ENCODE measurements at places on chromosomes 5 and 9. TPM values are rescaled to one million over a fixed set of nuclear protein-coding genes. Genes with fewer than 3 reads are reported as not detected.

The NAIP gene
- 0.91 TPM for total RNA-seq

DNA sequence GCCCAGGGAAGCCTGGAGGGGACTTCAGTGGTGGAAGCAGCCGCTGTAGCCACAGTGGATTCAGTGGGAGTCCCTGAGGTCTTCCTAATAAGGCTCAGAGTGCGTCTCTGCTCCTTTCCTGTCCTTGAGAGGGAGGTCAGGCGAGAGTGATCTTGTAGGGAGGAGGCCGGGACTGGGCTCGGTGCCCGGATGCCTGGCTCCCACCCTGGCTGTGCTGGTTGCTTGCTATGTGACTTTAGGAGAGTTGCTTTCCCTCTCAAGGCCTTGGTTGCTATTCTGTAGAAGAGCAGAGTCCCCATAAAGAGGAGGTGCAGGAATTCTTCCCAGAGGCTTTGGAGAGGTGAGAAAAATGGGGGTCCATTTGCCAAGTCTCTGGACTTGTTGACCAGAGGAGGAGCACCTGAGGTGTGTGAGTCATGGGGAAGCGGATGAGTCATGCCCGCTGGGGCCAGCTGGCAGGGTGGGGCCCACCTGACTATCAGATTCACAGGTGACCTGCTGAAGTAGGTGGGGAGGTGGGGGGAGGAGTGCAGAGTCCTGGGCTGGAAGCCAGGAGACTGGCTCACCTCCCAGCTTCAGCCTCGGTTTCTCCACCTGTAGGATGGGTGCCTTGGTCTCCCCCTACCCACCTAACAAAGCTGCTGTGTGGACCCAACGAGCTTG is 13.8 kb downstream of the GSN start:
- no peak overlapping the region for H3K4me3 ChIP-seq
- DNase-seq = peak; percentile 25
- peaks cover 23% of the 10 kb centered on the region for H3K4me1 ChIP-seq
- peak overlapping the region; percentile 51 for H3K27ac ChIP-seq
- H3K27me3 ChIP-seq = peaks cover 3% of the 10 kb centered on the region
- no peaks in the 10 kb centered on the region for H3K36me3 ChIP-seq

The C5orf58 gene
- total RNA-seq = not detected

The FOXD4 gene
- total RNA-seq = 0.19 TPM

GRCh38 chr5:175603987-175604739 is 53.7 kb upstream of the HRH2 start:
- no peaks in the 10 kb centered on the region for H3K36me3 ChIP-seq
- DNase-seq = no peak
- peaks cover 10% of the 10 kb centered on the region for H3K4me1 ChIP-seq
- H3K27ac ChIP-seq = no peak overlapping the region
- H3K27me3 ChIP-seq = no peaks in the 10 kb centered on the region

The CEP72 gene
- 26.4 TPM for total RNA-seq

The PSMB7 gene
- total RNA-seq = 164 TPM

The MYOZ3 gene
- total RNA-seq = 0.30 TPM

DNA sequence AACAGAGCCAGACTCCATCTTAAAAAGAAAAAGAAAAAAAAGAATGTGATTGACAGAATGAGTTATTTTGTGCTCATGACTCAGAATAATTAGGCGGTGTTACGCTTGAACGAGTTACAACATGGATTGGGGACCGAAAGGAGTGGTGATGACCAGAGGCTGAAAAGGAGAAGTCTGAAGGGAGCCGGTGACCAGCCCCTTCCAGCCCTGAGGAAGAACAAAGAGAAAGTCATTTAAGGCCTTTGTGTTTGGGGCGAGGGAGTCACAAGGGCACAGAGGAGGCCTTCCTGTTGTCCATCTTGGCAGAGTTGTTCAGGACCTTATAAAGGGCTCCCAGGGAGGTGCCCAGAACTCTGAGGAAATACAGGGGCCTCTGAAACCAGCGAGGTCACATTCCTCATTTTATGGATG is 131.6 kb downstream of the GOLPH3 start:
- DNase-seq = no peak
- H3K27ac ChIP-seq = no peak overlapping the region
- H3K27me3 ChIP-seq = no peaks in the 10 kb centered on the region
- H3K4me3 ChIP-seq = no peak overlapping the region
- H3K4me1 ChIP-seq = no peaks in the 10 kb centered on the region

The ENHO gene
- total RNA-seq = not detected

DNA sequence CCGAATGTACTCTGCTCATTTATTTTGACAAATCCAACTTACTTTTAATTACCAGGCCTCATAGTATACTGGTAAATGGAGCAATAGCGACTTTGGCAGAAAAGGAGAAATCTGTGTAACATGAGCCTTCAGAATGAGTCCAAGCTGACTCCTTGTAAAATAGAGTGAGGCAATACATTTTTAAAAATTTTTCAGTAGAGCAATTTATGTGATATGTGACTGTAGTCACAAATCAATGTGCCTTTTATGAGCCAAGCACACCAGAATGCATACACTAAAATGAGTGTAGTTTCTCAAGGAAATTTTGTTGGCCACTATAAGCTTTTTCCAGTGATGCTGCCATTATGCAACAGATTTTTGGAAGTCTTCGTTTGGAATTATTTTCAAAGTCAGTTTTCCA is 73.8 kb downstream of the SNCAIP start:
- no peak overlapping the region for H3K4me3 ChIP-seq
- H3K36me3 ChIP-seq = no peaks in the 10 kb centered on the region
- no peak overlapping the region for H3K27ac ChIP-seq
- H3K4me1 ChIP-seq = no peaks in the 10 kb centered on the region
- no peak for DNase-seq
- H3K27me3 ChIP-seq = no peaks in the 10 kb centered on the region

The TXNDC8 gene
- not detected for total RNA-seq

DNA sequence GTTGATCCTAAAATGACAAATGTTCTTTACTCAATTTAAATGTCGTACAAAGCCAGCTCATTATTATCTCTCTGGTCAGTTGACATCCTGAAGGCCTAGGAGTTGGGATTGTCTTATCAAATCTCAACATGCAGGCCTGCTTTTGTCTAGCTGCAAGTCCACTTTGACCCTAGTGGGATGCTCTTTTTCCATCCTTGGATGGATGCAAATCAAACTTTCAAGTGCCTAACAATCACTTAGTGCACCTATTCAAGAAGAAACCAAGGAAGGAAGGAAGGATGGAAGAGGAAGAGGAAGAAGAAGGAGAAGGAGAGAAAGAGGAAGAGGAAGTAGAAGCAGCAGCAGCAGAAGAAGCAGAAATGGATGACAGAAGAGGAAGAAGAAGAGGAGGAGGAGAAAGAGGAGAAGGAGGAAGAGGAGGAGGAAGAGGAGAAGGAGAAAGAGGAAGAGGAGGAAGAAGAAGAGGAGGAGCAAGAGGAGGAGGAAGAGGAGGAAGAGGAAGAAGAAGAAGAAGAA is 109.6 kb downstream of the PIK3R1 start:
- no peak overlapping the region for H3K4me3 ChIP-seq
- peaks cover 5% of the 10 kb centered on the region for H3K27me3 ChIP-seq
- H3K36me3 ChIP-seq = no peaks in the 10 kb centered on the region
- H3K4me1 ChIP-seq = no peaks in the 10 kb centered on the region

The PCDHB7 gene
- not detected for total RNA-seq

GRCh38 chr9:137924761-137925369 is 47.3 kb downstream of the CACNA1B start:
- peaks cover 9% of the 10 kb centered on the region for H3K27me3 ChIP-seq
- H3K4me1 ChIP-seq = no peaks in the 10 kb centered on the region
- H3K4me3 ChIP-seq = no peak overlapping the region
- H3K27ac ChIP-seq = no peak overlapping the region

GRCh38 chr5:170225326-170226128 is 7.3 kb upstream of the C5orf58 start:
- no peak overlapping the region for H3K4me3 ChIP-seq
- peaks cover 3% of the 10 kb centered on the region for H3K4me1 ChIP-seq
- H3K36me3 ChIP-seq = no peaks in the 10 kb centered on the region
- DNase-seq = peak; percentile 87
- no peak overlapping the region for H3K27ac ChIP-seq
- H3K27me3 ChIP-seq = no peaks in the 10 kb centered on the region

DNA sequence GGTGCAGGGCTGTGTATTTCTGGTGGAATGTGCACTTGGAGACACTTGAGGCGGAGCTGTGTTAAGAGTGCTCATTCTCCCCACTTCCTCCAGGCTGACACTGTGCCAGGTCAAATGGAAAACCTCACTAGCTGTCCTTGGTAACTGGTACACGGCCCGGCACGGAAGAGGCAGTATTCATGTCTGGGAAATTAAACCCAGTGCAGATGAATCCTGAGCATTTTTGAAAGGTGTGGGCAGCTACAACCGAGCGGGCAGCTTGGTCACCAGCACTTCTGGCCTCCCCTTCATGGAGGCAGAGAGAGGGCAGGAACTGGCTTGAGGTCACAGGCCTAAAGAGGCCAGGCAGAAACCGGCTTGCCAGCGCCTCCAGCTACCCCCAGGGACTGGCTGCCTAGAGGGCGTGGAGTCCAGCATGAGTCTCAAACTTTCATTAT is 1.6 kb downstream of the CLPTM1L start:
- peaks cover 24% of the 10 kb centered on the region for H3K4me1 ChIP-seq
- no peak overlapping the region for H3K27ac ChIP-seq
- no peaks in the 10 kb centered on the region for H3K27me3 ChIP-seq
- DNase-seq = no peak
- H3K36me3 ChIP-seq = peaks cover 30% of the 10 kb centered on the region

The JMY gene
- total RNA-seq = 7.4 TPM

The RAB3C gene
- not detected for total RNA-seq

- no peak overlapping the region for H3K27ac ChIP-seq
- no peak overlapping the region for H3K4me3 ChIP-seq
- peaks cover 48% of the 10 kb centered on the region for H3K27me3 ChIP-seq
- DNase-seq = no peak
These were observed 13.5 kb downstream of the NR6A1 start for GRCh38 chr9:124757616-124758015.

DNA sequence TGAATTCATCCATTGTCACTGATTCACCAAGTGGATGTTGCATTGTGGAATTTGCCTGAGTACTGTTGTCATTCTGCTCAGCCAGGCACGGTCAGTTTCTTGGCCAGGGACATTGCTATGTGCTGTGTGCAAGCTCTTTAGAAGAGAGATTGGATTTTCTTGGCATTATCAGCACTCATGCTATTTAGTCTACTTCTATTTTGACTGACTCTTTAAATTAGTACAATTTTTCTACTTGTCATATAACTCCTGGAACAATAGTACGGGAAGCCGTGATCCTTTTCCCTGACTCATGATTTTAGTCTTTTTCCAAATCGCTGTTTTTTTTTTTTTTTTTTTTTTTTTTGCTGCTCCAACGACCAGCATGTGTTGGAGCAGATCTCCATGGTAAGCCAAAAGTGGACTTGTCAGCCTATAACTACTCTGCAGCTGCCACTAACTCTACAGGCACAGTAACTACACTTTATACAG is 129.7 kb downstream of the CDC42SE2 start:
- peaks cover 87% of the 10 kb centered on the region for H3K36me3 ChIP-seq
- no peaks in the 10 kb centered on the region for H3K27me3 ChIP-seq
- peak overlapping the region; percentile 65 for H3K4me3 ChIP-seq
- DNase-seq = no peak
- H3K27ac ChIP-seq = peak overlapping the region; percentile 97
- peaks cover 85% of the 10 kb centered on the region for H3K4me1 ChIP-seq

DNA sequence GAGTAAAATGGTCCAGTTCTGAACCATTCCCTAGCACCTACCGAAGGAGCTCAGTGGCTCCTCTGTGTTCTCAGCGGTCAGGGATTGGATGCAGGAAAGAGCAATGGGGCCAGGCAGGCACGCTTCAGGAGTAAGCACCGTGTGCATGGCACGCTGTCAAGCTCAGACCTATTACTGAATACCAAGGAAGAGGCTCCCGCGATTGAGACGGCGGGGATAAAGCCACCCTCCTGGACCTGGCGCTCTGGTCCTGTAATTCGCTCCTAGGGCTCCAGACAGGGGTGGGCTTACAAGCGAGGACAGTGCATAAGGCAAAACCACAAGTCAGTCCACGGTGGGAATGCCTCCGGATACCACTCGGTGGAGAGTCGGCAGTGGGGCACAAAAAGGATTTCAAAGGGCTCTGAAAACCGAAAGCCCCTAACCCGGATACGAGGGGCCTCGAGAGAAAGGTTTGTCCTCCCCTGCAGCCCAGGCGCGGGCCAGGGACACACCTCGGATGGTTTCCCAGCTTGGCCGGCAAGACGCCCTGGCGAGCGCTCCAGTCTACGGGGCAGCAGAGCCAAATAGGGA is 988 bp downstream of the OXCT1 start:
- H3K27me3 ChIP-seq = no peaks in the 10 kb centered on the region
- peak; percentile 29 for DNase-seq
- peaks cover 54% of the 10 kb centered on the region for H3K4me1 ChIP-seq
- peaks cover 17% of the 10 kb centered on the region for H3K36me3 ChIP-seq

The LRRC19 gene
- not detected for total RNA-seq

The ZFP37 gene
- total RNA-seq = 1.0 TPM

DNA sequence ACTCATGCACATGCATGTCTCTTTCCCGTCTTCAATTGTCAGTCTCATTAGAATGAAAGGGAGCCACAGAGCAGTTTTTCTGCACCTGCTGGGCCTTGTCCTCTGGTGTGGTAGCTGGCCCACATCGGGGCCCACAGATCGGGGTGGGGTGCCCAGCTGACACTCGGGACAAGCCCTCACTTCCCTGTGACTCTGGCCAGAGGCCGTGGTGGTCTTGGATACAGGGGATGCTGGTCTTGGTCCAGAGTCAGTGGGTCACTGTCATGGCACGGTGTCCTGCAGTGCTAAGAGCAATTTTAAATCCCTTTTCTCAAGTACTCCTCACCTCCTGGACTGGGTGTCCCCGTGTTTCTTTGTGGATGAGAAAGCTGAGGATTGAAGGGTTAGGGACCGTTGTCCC is 193.2 kb downstream of the CACNA1B start:
- no peaks in the 10 kb centered on the region for H3K36me3 ChIP-seq
- H3K27ac ChIP-seq = no peak overlapping the region
- H3K4me3 ChIP-seq = no peak overlapping the region
- H3K4me1 ChIP-seq = no peaks in the 10 kb centered on the region
- no peak for DNase-seq

- peaks cover 13% of the 10 kb centered on the region for H3K27me3 ChIP-seq
- no peak overlapping the region for H3K27ac ChIP-seq
- no peaks in the 10 kb centered on the region for H3K4me1 ChIP-seq
- no peaks in the 10 kb centered on the region for H3K36me3 ChIP-seq
These were observed 32.2 kb downstream of the SPOCK1 start for GRCh38 chr5:137466889-137467288.

- no peaks in the 10 kb centered on the region for H3K4me1 ChIP-seq
- H3K27me3 ChIP-seq = no peaks in the 10 kb centered on the region
- H3K36me3 ChIP-seq = no peaks in the 10 kb centered on the region
- H3K4me3 ChIP-seq = no peak overlapping the region
- no peak for DNase-seq
- no peak overlapping the region for H3K27ac ChIP-seq
These were observed 586.6 kb upstream of the TLE4 start for GRCh38 chr9:78985084-78985738.

- no peaks in the 10 kb centered on the region for H3K27me3 ChIP-seq
- no peak overlapping the region for H3K4me3 ChIP-seq
- H3K4me1 ChIP-seq = no peaks in the 10 kb centered on the region
- DNase-seq = no peak
These were observed 637.8 kb upstream of the WWC1 start for GRCh38 chr5:167653645-167654106.

DNA sequence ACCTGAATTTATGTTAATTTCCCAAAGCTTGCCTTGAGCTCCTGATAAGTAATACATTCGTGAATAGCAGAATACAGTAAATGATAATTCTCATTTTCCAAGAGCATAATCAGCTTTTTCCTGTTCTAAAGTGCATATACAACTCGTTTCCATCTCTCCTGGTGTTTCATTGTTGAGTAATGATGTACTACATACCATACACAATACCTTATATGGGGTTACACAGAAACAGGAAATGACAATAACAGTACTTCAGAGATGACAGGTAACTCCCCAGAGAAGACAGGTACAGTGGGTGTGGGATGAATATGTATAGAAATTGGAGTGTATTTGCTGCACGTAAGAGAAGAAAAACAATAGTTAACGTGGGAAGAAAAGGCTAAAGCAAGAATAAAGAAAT is 287.1 kb downstream of the TENT4A start:
- no peak overlapping the region for H3K27ac ChIP-seq
- no peak for DNase-seq
- peaks cover 33% of the 10 kb centered on the region for H3K27me3 ChIP-seq
- H3K4me3 ChIP-seq = no peak overlapping the region
- H3K4me1 ChIP-seq = peaks cover 10% of the 10 kb centered on the region

Measured in activated CD4-positive, alpha-beta T cell treated with anti-CD3 and anti-CD28 coated beads for 36 hours (primary cell).